Regular cardiac myocyte (primary cell): ENCODE measurements at places on chromosomes 6 and 20. TPM values are rescaled to one million over a fixed set of nuclear protein-coding genes. Genes with fewer than 3 reads are reported as not detected.

The ESF1 gene
- 14.9 and 23.2 TPM in 2 replicates for total RNA-seq

The POLR3F gene
- 17.8 and 19.4 TPM in 2 replicates for total RNA-seq

The CST2 gene
- 6.9 and 38.1 TPM in 2 replicates for total RNA-seq

The HAO1 gene
- total RNA-seq, result not detected in 2 replicates

The RAB44 gene
- total RNA-seq, result under 0.01 TPM in 2 replicates

The SCRT2 gene
- not detected in 2 replicates for total RNA-seq

The ZNF165 gene
- 0.38 and 0.56 TPM in 2 replicates for total RNA-seq

The DCDC2 gene
- 1.5 and 1.7 TPM in 2 replicates for total RNA-seq

The KIAA0408 gene
- 0.38 and 0.85 TPM in 2 replicates for total RNA-seq

The SPDEF gene
- under 0.01 TPM in 1 of 2 replicates, not detected in the other for total RNA-seq

The KCNK16 gene
- total RNA-seq, result not detected in 2 replicates

The IDH3B gene
- total RNA-seq, result 55.2 and 84.7 TPM in 2 replicates
